Stimulated activated CD4-positive, alpha-beta T cell treated with anti-CD3 and anti-CD28 coated beads, Interleukin-1b, Interleukin-23, amount 100 ng/mL, for 24 hours (primary cell): ENCODE measurements at places on chromosomes 5 and 9.

DNA sequence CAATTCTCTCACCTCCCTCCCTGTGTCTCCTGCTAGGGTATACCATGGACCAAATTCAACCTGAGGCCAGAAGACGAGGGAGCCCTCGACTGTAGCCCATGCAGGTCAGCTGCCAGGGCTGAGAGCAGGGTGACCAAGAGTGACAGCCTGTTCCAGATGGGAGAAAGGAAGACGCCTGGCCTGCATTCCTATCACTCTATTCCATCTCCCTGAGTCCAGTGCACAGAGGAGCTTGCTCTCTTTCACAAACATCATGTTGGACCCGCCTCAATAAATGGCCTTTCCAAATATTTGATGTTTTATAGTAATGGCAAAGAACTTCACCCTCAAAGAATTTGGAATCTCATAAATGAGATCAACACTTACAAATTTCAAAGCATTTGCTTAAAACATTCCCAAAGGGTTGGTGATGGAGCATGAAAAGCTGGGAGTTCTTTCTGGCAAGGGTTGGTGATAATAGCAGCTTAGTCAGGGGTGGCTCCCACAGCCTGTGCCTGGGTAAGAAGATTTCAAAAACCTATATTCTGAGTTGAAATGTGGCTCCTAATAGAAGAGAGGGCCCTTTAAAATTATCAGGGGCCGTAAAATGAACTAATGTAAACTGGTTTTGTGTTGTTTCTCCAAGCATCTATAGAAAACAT lies 393.1 kb downstream of the EFNA5 start:
- DNase-seq: no peak

- no peak for DNase-seq
Observed at GRCh38 chr5:125367702-125368101, 621.3 kb upstream of the ZNF608 start.

DNA sequence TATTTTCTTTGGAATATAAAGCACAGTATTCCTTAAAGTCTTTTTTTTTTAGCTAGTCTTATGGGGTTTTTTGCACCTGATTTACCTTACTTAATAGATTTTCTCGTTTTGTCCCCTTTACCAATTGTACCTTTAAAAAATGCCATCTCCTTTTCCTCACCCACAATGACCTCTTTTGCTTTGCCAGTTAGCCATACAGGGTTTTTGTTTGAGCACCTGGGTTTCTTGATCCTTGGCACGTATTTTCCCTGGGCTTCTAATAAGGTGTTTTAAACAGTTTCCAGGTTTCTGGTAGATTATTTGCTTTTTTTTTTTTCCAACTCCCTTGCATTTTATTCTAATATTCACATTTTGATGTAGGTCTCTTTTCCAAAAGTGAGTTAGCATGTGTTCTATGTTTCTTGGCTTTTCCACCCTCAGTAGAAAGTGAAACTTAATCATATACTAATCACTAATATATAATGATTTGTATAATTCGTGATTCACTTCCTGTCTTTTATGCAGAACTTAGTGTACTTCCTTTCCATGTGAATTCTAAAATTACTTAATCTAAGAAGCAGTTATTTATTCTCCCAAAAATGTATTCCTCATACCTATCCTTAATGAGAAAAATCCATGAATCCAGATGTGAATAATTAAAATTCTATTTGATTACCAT lies 673.9 kb upstream of the RGMB start:
- DNase-seq: no peak

DNA sequence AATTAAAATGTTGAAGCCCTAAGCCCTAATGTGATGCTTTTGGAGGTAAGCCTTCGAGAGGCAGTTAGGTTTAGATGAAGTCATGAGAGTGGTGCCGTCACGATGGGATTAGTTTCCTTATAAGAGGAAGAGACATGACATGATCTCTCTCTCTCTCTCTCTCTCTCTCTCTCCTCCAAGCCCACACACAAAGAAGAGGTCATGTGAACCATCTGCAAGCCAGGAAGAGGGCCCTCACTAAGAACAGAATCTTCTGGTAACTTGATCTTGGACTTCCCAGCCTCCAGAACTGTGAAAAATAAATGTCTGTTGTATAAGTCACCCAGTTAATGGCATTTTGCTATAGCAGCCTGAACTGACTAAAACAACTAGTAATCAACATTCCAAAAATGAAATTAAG lies 175.5 kb downstream of the GNA14 start:
- DNase-seq: no peak

- no peak for DNase-seq
Observed at GRCh38 chr9:130114741-130115140, 57.5 kb upstream of the NCS1 start.

- peak; percentile 14 for DNase-seq
Observed at GRCh38 chr5:134003817-134004625, 754 bp downstream of the VDAC1 start.

- DNase-seq: no peak
Observed at GRCh38 chr9:31347082-31347617, 1037.3 kb upstream of the ACO1 start.

- DNase-seq: no peak
Observed at GRCh38 chr9:80922544-80922943, 766.8 kb downstream of the TLE1 start.

- no peak for DNase-seq
Observed at GRCh38 chr5:132354381-132355139, 14.9 kb upstream of the SLC22A5 start.

- DNase-seq: no peak
Observed at GRCh38 chr5:32278406-32278805, 34.3 kb downstream of the MTMR12 start.

GRCh38 chr5:171162596-171162995 lies 146.5 kb upstream of the TLX3 start:
- no peak for DNase-seq

DNA sequence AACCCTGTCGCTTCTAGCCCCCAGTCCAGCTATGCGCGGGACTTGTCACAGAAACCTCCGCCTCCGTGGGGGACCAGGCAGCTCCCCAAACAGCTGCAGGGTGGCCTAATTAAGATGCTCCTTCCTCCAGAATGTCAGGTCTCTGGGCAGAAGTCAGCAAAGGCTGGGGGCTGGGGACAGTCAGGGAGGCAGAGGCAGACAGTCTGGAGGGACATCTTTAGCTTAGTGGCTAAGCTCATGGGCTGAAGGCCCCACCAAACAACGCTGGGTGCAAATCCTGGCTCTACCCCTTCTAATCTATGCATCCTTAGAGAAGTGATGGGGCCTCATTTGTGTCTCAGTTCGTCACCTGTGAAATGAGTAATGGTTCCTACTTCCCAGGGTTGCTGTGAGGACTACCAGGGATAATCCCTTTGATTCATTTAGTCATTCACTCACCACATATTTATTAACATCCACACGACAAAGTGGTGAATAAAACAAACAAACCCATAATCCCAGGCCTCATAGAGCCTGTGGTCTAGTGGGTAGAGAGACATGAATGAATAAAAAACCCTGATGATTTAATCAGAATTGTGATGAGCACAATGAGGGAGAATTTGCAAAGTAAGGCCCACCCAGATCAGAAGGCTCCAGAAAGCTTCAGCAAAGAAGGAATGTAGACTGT lies 20.2 kb upstream of the MED27 start:
- DNase-seq: no peak

GRCh38 chr5:38099205-38100168 lies 158.9 kb upstream of the EGFLAM start:
- DNase-seq: no peak
